ENCODE measurements at places on chromosomes 13 and 19. TPM values are rescaled to one million over a fixed set of nuclear protein-coding genes. Genes with fewer than 3 reads are reported as not detected.

The SERP2 gene
- total RNA-seq: 14.5 TPM

The FOXO1 gene
- 23.5 TPM for total RNA-seq

The NBEA gene
- 16.9 TPM for total RNA-seq

The TTC9B gene
- not detected for total RNA-seq

The ZNF574 gene
- 24.4 TPM for total RNA-seq

- DNase-seq: no peak
Observed at GRCh38 chr19:18669524-18669817, 14.0 kb upstream of the CRTC1 start.

- DNase-seq: no peak
Observed at GRCh38 chr13:63389756-63390155, 1974.1 kb upstream of the PCDH20 start.

DNA sequence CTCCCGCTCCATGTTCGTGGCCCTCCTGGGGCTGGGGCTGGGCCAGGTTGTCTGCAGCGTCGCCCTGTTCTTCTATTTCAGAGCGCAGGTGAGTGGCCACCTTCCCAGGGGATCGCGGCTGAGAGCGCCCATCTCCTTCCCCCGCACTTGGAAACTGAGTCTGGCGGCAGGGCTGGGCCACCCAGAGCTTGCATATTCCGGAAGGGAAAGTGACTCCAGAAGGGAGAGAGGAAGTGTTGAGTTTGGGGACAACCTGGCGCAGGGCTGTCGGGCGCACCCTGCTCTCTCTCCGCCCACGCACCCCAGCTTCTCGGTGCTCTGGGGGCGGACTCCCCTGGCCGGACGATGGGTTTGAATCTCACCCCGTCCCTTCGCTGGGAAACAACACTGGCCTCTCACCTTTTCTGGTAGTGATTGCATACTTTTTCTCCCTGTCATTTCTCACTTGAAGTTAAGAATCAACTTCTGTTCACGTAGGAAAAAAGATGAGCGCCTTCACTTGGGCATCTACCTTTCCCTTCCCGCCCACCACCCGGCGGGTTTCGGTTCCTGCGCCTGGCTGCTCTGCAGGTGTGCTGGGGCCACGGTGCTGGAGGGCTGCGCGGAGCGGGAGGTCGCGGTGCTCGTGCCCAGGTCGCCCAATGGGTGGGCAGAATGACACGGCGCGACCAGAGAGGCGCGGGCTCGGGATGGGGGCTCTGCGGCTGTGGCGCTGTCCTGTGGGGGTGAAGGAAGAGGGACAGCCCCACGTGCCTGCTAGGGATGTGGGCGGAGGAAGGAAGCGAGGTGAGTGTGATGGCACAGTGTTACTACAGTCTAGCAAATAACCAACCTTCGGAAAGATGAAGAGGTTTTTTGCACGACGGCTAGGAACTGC is 721 bp downstream of the TNFSF11 start:
- no peak for DNase-seq

DNA sequence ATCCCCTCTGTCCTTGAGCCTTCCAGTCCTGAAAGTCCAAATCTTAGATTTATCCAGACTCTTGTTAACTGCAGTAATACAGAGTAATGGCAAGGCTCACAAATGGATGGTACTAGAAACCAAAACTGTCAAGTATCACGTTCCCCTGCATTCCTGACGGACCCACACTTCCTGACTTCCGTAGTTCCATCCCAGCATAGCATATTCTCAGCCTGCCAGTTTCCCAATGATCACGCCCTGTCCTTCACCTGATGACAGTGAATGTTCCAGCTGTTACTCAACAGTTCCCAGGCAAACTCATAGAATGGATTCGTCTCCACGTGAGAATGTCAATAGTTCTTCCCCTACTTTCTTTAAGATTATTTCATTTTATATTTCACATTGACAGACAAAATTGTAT is 33.6 kb downstream of the SLC7A1 start:
- DNase-seq: no peak

GRCh38 chr19:17866964-17867486 is 4.7 kb upstream of the SLC5A5 start:
- no peak for DNase-seq

- peak; percentile 36 for DNase-seq
Observed at GRCh38 chr13:112443995-112444311, 67.8 kb downstream of the SPACA7 start.

DNA sequence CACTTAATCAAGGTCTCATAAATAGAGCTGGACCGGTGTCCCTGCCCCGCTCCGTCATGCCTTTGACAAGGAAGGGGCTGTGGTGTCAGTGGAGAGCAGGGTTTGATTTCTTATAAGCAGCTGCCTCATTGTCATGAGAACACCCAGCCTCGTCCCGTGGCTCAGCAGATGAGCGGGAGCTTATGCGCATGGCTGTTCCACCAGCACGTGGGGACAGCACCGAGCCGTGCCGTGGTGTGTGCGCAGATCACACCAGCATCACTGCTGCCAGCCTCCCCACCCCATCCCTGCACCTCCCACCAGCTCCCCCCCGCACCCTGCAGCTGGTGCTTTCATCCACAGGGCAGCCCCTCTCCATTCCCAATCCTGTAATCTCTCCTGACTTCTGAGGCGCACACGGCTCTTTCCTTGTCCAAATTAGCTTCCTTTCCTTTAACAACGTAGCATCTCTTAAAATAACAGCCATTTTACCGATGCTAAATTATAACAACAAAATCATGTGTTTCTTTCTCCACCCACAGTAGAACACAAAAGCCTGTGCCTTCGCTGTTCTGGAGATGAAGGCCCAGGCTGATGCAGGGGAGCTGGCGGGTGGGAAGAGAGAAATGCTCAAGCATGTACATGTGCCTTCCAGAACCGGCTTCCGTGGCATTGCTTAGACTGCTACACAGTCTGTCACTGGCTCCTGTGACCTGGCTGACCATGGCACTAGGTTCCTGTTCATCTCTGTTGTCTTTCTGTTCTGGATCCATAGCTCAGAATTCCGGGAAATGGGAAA is 96.8 kb downstream of the RAB20 start:
- no peak for DNase-seq

DNA sequence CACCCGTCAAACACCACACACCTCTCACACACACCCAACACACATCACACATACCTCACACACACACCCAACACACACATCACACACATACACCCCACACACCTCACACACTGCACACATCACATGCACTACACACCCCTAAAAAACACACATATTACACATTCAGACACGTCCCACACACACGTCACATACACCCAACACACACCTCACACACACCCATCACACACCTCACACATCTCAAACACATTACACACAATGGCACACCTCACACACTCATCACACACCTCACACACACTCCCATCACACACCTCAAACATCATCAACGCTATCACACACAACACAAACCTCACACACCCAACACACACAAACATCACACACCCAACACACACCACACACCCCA is 133.1 kb downstream of the CRYL1 start:
- no peak for DNase-seq

GRCh38 chr13:65378943-65379519 is 1851.1 kb downstream of the PCDH9 start:
- DNase-seq: no peak

Data from prostate gland (tissue), 2 donors.